ENCODE measurements at places on chromosomes 6 and 20. TPM values are rescaled to one million over a fixed set of nuclear protein-coding genes. Genes with fewer than 3 reads are reported as not detected.

The POM121L2 gene
- not detected for total RNA-seq

The NMBR gene
- not detected for total RNA-seq

The GPX5 gene
- not detected for total RNA-seq

The RHAG gene
- total RNA-seq: not detected

The HEY2 gene
- total RNA-seq: not detected

The GRIK2 gene
- total RNA-seq: not detected

The C6orf118 gene
- total RNA-seq: not detected

The TPD52L1 gene
- not detected for total RNA-seq

The OR2J2 gene
- not detected for total RNA-seq

The KCNK17 gene
- not detected for total RNA-seq

The ZHX3 gene
- 9.0 TPM for total RNA-seq

The MRPS18B gene
- total RNA-seq: 40.2 TPM

The NOX3 gene
- not detected for total RNA-seq

The PTGIS gene
- total RNA-seq: 23.7 TPM

The OVOL2 gene
- not detected for total RNA-seq

The ECT2L gene
- total RNA-seq: not detected

The OR2H2 gene
- not detected for total RNA-seq

The OR12D3 gene
- not detected for total RNA-seq

The DNAH8 gene
- total RNA-seq: 0.02 TPM

The HELZ2 gene
- total RNA-seq: 47.7 TPM
